Effector CD4-positive, alpha-beta T cell (primary cell): ENCODE measurements at places on chromosomes 12 and 14.

DNA sequence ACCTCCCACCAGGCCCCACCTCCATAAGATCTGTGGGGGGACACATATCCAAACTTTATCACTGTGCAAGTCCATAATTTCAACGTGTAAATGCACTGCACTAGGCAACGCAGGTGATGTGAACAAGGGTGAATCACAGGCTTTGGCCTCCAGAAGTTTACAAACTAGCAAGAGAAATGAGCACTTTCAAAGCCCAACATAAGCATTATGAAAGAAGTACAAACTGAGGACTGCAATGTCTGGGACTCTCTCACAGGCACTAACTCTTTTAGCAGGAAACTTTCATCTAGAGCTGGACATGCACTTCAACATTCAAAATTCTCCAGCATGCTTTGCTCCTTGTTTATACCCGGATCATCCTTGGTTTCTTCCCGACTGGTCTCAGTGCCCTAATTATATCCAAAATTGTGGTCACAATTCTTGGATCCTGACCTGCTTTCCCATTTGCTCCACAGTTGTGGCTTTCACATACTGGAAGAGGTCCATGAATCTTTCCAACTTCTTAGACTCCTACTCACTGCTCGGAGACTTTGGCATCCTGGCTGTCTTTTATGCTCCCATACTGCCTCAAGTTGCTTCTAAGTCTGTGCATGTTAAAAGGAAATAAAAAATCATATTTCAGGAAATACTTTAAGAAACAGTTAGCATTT lies 44.9 kb upstream of the STRAP start:
- DNase-seq = no peak

DNA sequence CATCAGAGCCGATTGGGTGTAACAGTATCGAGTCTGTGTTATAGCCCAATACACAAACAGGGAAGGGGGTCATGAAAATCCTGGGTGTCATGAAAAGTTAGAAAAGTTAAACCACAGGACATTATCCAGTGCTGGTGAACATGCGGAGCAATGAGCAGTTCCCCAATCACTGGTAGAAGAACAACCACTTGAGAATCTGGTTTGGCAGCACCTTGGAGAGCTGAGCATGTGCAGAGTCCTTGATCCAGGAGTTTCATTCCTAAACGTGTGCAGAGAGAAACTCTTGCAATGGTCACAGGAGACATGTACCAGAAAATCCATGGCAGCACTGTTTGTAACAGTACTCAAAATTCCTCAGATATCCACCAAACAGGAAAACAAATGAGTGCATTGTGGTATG lies 23.0 kb upstream of the JDP2 start:
- DNase-seq = no peak

- no peak for DNase-seq
These were observed 108.9 kb downstream of the ADCK1 start for GRCh38 chr14:77908847-77909246.

DNA sequence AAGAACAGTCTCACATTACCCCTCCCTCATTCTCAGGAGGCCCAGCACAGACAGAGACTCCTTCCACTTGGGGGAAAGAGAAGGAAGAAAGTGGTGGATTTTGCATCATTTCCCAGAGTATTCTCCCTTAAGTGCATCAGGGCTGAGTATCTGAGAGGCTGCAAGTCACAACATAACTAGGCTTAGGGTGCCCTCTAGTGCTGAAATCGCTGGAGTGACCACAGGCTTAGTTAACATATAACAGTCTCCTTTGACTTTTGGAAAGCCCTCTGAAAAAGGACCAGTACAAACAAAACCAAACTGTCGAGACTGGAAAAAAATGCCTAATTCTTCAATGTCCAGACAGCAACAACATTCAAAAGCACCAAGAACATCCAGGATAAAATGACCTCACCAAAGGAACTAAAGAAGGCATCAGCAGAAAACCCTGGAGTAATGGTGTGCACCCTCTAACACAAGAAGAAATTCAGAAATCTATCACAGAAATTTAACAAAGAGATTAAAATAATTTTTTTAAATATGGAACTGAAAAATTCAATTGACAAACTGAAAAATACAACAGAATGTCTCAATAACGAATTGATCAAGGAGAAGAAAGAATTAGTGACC lies 412.3 kb downstream of the RPS29 start:
- DNase-seq = no peak

DNA sequence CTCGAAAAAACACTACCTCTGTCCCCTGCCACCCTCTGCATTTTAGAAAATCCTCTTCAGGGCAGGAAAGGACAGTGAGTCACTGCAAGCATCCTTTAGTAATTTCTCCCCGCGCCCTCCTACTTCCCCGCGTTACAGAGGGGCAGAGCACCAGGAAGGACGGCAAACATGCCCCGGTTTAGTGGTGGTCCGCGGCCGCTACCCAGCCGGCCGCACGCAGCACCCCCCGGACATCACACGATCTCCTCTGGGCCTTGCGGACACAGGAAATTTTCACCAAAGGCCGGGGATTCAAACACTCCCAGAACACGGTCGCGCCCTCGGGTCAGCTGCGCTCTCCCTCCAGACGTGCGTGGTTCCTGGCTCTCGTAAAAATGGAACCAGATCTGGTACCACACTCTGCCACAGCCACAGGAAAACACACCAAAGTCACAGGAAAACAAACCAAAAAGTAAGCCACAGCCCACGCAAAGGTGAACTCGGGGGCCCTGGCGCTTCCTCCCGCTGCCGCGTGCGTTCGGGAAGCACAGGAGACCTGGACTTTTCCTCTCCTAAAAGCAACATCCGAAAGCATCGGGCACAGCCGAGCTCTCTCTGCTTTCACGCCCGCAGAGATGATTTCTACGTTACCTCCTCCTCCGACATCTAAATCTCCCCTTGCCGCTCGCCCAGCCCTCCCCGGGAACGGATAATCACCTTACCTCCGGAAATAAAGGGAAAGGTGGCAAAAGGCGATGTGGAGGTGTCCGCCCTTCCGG lies 839 bp downstream of the SLC38A1 start:
- DNase-seq = peak; percentile 19
